ENCODE measurements at places on chromosomes 5 and 9.
A peak's percentile ranks its signal among the peaks of the same experiment; 100 is the strongest.

- DNase-seq: no peak
Observed at GRCh38 chr9:86062845-86063693, 36.3 kb downstream of the GOLM1 start.

DNA sequence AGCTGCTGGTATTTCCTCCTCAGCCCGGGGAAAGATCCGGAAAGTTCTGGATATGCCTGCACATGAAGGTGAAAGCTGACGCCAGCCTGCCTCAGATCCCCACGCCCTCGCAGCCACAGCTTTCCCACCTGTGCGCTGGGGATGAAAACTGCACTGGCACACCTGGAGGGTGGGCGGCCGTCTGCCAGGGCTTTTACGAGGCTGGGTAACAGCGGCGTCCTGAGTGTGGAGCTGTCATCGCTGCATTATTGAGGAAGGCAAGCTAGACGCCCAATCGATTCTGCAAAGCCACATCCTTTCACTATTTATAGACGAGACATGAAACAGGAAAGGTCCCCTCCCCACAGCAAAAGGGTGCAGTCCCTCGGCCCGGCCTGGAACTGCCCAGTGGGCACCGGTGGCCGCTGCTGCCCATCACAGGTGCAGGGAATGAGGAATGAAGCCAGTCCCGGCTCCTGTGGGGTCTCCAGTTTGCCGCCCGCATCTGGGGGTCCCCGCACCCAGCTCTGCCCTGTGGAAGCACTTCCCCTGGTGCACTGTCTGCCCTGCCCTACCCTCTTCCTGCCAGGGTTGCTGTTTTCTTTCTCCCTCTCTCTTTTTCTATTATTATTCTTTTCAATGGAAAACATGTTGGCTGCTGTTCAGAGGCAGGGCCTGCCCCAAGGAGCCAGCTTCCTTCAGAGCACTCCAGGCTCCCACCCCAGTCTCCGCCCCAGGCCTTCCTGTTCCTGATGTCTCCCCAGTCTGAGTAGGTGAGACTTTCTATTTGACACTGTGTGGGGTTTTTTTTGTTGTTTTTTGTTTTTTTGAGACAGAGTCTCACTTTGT is 7.0 kb downstream of the NOTCH1 start:
- DNase-seq: no peak

DNA sequence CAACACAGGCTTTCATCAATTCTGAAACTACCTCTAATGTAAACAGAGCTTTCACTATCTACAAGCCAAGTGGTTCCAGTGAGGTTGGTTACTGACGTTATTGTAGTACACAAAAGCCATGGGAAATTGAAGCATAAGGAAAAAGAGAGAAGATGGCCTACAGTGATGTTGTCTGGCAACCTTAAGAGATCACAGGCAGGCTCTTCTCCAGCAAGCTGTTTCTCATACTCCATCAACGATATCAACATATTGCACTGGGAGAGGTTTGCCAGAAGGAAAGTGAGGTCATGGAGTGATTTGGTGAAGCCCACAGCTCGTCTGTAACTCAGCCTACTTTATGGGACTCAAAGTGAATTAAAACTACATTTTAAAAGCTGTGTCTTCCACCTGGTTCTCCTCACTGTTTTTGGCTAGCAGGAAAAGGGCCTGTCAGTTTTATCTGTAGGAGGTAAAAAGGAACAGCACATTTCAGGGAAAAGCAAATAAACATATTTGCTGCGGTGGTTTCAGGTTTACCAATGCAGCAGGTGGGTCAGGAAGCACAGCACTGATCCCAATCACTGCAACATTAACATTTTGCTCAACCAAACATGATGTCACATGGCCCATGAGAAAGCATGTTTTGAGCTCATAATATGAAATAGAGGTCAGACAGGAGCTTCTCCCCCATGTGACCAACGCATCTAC is 72.9 kb downstream of the ARSB start:
- DNase-seq: peak; percentile 49

DNA sequence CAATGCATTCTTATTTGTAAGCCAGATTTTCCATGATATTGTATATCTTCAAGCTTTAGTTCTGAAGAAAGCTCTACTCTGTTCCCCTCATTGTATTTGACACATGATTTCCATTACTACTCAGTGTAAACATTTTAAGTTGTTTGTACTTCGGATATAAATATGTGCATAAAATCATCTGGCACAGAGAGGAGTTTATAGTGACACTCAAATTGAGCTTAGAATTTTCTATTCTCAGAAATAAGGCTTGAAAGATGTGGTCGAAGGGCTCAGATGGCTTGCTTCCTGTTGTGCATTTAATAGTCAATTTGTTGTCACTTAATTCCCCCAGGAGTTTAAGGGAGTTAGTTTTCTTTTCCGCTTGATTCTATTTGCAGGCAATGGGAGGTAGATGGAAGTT is 88.8 kb downstream of the PPIC start:
- no peak for DNase-seq

- no peak for DNase-seq
Observed at GRCh38 chr5:86858442-86858841, 240.7 kb downstream of the COX7C start.

DNA sequence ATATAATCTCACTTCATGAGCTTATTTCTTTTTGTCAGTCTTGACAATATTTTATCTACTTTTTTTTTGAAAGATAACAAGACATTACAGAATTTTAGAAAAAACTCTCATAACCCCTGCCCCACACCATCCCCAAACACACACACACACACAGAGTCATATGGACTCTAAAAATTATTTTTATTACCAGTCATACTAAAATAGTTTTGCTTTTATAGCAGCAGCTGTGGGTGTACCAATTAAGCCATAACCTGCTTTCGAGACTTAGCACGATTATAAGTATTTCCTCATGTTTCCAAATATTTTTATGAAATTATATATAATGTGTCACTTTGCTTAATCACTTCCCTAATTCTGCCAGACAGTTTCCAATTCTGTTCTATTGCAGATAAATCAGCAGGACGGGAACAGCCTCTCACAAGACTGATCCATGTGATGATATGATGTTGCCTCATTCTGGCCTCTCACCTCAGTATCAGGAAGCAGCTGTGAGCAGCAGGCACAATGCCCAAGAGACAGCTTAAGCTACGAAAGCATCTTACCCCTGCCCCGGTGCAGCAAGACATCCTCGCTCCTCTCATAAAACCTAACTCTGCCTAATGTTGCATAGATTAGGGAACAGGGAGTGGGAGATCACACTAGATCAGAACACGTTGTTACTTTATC is 7.0 kb downstream of the PDCL start:
- DNase-seq: no peak

DNA sequence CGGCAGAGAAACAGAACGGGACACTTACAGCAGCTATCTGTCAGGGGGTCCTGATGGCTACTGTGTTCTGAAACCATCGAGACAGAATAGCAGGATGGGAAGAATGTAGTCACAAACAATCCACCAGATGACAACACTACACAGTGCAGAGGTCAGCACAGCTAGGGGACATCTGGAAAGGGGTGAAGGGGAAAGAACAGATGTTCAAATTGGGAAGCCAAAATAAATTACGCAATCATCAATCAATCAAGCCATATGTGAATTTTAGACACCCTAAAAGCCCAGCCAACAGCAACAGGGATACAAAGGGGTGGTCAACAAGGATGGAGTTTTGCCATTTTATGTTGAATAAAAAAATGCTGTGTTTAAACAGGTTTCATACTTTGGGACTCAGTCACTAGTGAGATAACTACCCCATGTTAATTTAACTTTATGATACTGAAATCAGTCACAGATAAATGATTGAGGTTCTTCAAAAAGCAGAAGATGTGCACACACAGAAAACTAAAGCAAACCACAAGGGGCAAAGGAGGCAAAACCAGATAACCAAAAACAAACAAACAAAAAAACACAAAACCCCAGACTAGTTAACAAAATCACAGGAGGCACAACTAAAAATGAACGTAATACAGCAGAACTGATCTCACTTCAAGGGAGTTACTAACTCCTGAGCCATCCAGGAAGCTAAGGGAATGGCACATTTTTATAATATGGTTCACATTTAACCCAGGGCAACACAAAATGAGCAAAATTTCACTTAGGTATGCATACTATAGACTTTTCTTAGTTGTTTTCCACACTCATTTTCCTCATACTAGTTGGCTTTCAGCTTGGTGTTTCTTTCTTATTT is 65.9 kb downstream of the HABP4 start:
- DNase-seq: no peak

- DNase-seq: no peak
Observed at GRCh38 chr9:5749306-5749705, 83.6 kb downstream of the ERMP1 start.

- no peak for DNase-seq
Observed at GRCh38 chr5:119346394-119346793, 9.4 kb upstream of the TNFAIP8 start.

DNA sequence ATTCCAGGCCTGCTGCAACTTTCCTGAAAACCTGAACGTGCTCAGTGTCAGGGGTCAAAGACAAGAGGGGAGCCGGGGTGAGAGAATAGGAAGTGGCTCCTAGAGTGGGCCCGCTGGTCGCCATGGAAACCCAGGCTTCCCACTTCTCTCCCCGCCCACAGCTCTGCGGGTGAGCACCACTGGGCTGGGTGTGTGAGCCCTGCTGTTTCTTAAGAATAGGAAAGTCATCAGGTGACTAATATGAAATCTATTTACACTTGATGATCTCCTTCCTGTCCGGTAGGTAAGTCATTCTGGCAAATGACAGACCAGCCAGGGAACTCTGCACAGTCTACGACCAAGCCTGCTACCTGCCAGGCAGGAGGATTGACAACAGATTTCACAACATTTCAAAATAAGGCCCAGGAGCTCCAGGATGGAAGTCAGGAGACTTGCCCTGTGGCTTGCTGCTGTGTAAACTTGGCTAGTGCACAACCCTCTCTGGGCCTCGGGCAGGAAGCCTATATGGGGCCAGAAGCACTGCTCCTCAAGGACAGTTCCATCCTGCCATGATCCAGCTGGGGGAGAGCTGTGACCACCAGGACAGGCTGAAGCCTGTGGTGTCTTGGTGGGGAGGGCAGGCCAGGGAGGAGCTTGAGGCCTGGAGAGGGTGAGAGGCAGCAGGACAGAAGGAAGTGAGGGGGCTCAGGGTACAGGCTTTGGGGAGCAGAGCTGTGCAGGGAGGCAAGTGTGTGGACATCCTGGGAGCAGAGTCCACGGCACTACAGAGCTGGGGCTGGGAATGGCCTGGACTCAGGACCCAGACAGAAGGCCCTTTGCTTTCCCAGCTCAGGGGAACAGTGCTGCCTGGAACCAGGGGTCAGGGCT is 60.6 kb downstream of the SHB start:
- DNase-seq: no peak

DNA sequence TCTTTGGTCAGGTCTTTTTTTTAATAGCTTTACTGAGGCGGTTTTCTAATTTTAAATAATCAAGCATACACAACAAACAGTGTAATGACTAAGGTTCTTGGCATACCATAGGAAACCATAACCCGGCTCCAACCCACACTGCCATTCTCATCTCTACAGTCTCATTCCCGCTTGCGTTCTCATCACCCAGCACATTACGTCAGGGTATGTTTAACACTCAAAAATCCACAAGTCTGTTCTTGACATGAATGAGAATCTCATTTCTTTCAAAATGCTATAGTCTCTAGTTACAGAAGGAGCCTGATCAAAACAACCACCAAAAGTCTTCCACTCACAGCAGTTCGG is 505 bp downstream of the C5orf34 start:
- no peak for DNase-seq

- DNase-seq: no peak
Observed at GRCh38 chr5:151063142-151063989, 17.5 kb downstream of the TNIP1 start.

GRCh38 chr5:122846051-122846550 is 688 bp downstream of the SNX24 start:
- DNase-seq: peak; percentile 3

DNA sequence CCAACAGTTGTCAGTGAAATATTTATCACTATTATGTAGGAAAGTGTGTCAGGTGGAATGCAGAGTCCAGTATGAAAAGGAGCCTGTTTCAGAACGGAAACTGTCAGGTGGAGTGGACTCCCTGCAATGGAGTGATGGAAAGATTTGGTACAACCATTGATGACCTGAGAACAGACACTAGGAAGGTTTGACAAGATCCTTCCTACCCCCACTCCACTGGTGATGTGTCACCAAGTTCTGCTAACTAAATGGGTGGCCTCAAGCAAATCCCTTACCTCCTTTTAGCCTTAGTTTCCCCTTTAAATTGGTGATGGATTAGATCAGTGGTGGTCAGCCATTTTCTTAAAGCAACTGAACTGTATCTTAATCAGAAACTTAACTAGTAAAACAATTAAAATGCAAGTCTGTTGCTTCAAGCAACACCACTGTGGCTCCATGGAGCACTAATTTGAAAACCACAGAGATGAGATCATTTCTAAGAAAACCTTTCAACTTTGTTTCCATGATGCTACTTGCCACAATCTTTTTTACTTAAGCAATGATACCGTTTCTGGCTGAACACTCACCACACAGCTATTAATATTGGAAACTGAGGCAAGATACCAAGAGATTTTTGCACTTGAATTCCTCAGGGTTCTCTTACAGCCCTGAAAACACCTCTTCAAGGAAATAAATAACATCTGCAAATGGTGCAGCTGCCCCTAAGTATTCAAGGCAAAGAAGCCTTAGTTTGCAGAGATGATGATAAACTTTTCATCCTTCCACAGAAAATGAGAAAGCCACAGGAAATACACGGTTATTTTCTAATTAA is 140.6 kb downstream of the ERCC6L2 start:
- no peak for DNase-seq

- DNase-seq: no peak
Observed at GRCh38 chr9:75471549-75472114, 383.3 kb downstream of the OSTF1 start.

DNA sequence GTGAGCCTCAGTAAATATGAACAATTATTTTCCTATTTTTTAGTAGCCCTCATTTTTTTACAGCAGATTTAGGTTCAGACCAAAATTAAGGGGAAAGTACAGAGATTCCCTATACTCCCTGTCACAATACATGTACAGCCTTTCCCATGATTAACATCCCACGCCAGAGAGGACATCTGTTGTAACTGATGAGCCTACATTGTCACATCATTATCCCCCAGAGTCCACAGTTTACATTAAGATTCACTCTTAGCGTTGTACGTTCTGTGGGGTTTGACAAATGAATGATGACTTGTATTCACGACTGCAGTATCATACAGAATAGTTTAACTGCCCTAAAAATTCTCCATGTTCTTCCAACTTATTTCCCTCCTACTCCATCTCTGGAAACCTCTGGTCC is 262.3 kb upstream of the MSX2 start:
- DNase-seq: no peak

DNA sequence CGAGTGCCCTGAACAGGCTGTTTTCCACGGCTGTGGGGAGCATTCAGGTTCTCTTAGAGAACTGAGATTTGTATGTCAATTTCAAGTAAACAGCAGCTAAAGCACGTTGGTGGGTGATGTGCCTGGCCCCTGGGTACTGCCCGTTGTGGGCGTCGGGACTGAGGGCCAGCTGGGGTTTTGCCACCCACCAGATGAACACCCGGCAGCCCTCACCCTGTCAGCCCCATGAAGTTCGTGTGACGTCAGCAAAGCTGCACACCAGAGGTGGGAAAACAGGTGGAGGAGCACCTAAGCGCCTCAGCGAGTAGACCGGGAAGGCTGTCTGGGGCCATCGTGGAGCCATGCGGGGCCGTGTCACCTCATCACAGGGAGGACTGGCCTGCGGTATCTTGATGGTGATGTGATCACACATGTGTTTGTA is 9.2 kb downstream of the CEP72 start:
- DNase-seq: no peak

- DNase-seq: no peak
Observed at GRCh38 chr9:94149696-94150095, 65.4 kb downstream of the PTPDC1 start.

- DNase-seq: no peak
Observed at GRCh38 chr5:166430491-166431319, 1860.7 kb upstream of the WWC1 start.

Data from NCI-H1092 treated with DMSO at 0.1 percent for 48 hours (cell line).